LoVo (cell line): ENCODE measurements at places on chromosomes 5 and 9.

GRCh38 chr5:142455856-142456255 lies 131.0 kb upstream of the SPRY4 start:
- no peak for DNase-seq

GRCh38 chr9:4299005-4299795 lies 668 bp downstream of the GLIS3 start:
- no peak for DNase-seq

DNA sequence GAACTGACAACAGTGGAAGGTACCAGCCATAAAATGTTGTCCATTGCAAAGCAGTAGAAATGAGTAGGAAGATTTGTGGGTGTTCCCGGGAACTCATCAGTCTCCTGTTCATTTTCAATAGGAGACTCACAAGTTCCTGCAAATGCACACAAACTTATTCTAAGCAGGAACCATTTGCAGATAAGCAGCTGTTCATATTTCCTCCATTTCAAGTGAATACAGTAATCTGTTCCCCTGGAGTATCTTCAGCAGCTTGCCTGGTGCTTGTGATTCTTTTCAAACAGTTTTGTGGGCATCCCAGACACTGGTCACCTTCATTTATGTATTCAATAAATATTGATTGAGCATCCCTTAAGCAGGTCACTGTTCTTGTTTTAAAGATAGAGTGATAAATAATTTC lies 1315.5 kb upstream of the C9orf72 start:
- DNase-seq, result no peak

- no peak for DNase-seq
These were observed 636 bp upstream of the PWWP2A start for GRCh38 chr5:160119905-160120266.

- DNase-seq, result no peak
These were observed 42.2 kb downstream of the SECISBP2 start for GRCh38 chr9:89360465-89360864.
